A549 (cell line): ENCODE measurements at places on chromosomes 6 and 20.

DNA sequence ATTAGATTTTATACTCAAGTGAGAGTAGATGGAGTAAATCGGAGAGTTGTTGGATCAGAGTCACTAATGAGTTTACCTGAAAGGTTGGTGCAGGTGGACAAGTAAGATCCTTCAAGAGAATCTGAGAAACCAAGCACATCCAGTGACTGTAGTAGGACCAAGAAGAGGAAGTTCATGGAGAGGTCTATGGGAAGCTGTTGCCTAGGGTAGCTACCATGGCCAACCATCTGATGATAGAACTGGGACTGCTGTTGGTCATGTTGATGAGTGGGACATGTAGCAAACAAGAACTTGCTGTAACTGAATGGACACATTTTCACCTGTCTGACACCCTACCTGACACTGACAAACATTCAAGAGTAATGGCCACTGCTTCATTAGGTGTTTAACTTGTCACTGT is 11.3 kb upstream of the ADGB start:
- no peak for DNase-seq

GRCh38 chr6:149362289-149362688 is 37.8 kb upstream of the SUMO4 start:
- no peak for DNase-seq

GRCh38 chr20:64095455-64095854 is 11.3 kb upstream of the LKAAEAR1 start:
- DNase-seq = no peak

GRCh38 chr6:7674291-7674690 is 51.6 kb upstream of the BMP6 start:
- DNase-seq = no peak

DNA sequence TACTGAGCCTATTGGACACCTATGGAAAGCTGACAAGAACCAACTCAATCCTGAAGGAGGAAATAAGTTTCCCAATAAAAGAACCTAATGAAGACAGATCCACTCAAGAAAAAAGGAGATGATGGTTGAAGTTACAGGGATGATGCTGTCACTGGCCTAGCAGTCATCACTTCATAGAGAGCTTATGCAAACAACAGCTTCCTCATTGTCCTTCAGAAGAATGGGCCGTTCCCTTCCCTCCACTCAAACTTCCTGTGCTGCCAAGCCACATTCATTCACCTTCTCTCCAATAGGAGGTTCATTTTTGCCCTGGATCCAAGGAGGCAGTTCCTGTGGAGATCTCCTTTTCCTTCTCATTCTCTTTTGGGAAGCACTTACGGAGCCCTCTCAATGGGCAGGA is 13.8 kb upstream of the PM20D2 start:
- no peak for DNase-seq

GRCh38 chr6:79702691-79703090 is 71.6 kb downstream of the SH3BGRL2 start:
- no peak for DNase-seq

DNA sequence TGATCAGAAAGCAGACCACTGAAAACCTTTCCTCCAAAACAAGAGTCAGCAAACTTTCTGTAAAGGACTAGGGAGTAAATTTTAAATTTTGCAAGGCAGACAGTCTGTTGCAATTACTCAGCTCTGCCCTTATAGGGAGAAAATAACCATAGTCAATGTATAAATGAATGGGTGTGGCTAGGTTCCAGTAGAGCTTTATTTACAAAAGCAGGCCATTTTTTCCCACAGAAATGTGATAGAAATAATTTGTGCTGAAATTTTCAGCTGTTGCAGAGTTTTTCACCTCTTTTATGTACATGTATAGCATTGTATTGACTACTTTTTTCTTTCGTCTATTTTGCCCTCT is 7.7 kb downstream of the AMD1 start:
- no peak for DNase-seq

GRCh38 chr6:50851049-50851845 is 32.6 kb downstream of the TFAP2B start:
- no peak for DNase-seq

GRCh38 chr20:9112541-9113515 is 43.9 kb downstream of the PLCB4 start:
- DNase-seq = no peak

- DNase-seq = no peak
Observed at GRCh38 chr20:37327748-37328147, 18.2 kb upstream of the SRC start.

DNA sequence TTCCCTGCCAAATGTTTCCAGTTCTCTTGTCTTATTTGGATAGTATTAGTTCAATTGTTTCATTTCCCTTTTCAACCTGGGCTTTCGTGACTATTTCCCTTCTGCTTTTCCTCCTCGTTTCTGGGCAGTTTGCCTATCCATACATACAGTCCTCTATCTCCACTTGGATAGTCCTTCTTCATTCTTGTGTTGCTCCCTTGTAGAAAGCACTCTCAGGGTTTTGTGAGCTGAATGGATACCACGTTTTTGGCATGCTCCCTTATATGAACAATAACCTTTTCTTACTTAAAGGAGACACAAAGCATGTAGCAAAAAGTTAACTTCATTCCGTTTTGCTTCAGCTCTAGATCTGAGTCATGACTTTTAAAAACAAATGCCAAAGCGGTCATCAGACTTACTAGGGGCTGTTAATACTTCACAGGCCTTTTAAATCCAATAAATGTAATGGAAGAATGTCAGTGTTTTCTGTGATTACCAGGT is 16.6 kb downstream of the CRYBG1 start:
- DNase-seq = no peak

DNA sequence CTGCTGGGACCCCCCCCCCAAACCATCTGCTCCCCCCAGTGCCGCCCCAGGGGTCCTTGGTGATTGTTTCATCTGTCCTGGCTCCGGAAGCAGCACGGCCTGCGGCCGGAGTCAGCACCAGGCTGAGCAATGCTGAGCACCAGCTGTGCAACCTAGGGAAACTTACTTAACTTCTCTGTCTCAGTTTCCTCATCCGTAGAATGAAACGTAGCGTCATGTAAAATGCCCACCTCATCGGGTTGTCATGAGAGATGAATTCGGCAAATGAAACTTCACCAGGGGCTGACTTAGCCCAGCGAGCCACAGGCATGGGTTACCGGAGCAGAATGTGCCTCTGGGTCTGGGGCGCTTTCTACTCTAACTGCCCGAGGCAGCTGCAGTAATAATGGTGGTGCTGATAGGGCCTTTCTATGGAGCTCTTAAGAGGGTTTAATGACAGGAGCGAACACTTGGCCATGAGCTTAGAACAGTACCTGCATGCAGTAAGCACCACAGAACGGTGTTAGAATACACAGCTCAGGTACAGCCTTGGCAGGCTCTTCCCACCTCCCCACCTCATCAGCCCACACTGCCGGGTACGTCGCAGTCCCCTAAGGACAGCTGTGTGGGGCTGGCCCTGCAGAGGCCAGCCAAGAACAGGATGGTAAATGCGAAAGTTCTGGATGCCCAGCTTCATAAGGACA is 1.7 kb downstream of the THBS2 start:
- DNase-seq = no peak

- DNase-seq = no peak
Observed at GRCh38 chr6:45990162-45990561, 25.5 kb downstream of the CLIC5 start.

DNA sequence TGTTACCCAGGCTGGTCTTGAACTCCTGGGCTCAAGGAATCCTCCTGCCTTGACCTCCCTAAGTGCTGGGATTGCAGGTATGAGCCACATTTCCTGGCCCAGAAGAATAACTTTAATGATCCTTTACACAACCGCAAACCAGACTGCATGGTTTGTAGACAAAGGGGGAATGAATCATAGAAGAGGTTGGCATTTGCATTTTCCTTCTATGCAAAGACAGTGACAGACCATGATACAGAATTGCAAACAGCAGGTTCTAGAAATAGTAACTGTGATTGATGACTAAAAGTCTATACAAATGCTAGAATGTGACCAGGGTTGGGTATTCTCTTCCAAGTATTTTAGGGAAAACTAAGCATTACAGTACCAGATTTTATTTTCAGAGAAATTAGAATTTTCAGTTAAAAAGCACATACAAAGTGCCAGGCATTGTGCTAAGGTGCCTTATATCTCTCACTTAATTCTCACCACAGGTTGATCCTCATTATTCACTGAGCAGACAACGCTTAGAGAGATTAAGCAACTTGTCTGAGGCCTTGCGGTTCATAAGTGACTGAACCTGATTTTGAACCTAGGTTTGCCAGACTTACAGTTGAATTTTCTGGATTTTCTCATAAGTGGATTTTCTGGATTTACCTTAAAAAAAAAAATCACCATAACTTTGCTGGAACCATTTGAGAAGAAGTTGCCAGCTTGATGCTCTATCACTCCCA is 146.6 kb downstream of the ZFAND3 start:
- no peak for DNase-seq

- no peak for DNase-seq
Observed at GRCh38 chr20:43835944-43836508, 78.6 kb upstream of the TOX2 start.
